ENCODE measurements at places on chromosomes 4 and X.

DNA sequence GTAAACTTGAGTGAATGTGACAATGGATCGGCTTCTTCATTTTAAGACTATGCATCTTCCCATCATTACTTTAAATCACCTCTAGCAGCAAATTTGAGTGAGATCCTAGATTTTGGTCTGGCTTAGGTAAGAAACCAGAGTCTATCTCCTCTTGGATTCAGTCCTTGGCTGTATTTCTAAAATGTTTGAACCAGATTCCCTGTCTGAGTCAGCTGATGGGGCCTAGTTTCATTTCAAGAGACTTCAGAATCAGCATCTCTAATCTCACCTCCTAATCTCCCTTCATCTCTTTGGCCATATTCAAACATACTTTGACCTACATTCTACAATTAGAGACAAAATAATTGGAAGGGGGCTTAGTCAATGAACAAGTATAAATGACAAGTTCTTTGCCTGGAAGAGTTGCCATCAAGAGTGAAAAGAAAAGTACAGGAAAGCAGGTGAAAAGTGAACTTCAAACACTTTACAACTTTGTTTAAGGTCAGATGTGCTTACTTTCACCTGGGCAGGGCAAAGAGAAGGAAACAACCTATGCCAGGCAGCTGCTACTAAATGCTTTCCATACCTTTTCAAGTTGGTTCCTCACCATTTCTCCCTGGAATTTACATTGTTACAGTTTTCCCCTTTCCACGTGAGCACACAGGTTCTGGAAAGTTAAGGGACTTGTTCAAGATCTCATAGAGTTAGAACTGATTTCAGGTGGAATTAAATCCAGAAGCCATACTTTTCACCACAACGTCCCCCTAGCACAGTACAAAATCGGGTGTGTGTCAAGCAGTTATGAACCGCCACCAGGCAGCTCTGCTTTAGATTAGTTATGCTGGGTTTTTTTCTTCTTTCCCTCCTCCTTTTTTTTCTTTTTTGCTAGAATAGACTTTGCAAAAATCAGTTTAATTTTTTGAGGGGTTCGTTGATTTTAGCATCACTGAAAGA lies 30.7 kb upstream of the PITX2 start:
- DNase-seq = no peak

DNA sequence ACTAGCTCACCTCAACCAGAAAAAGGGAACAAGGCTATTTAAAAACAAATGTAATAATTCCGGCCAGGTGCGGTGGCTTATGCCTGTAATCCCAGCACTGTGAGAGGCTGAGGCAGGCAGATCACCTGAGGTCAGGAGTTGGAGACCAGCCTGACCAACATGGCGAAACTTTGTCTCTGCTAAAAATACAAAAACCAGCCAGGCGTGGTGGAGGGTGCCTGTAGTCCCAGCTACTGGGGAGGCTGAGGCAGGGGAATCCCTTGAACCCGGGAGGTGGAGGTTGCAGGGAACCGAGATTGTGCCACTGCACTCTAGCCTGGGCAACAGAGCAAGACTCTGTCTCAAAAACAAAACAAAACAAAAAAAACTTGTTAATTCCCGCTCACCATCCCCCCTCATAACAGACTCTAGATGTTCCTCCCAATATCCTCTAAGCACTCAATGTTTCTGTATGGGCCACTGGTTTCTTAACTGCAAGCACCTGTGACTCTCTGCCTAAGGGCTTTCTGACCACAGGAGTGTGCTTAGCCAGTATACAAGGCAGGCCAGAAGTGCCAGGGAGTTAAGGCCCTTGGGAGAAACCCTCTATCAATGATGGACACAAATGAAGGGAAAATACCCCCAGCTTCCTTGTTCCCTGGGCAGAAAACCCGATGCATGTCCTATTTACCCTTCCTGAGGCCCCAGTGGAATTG lies 21.0 kb upstream of the THOC2 start:
- no peak for DNase-seq

DNA sequence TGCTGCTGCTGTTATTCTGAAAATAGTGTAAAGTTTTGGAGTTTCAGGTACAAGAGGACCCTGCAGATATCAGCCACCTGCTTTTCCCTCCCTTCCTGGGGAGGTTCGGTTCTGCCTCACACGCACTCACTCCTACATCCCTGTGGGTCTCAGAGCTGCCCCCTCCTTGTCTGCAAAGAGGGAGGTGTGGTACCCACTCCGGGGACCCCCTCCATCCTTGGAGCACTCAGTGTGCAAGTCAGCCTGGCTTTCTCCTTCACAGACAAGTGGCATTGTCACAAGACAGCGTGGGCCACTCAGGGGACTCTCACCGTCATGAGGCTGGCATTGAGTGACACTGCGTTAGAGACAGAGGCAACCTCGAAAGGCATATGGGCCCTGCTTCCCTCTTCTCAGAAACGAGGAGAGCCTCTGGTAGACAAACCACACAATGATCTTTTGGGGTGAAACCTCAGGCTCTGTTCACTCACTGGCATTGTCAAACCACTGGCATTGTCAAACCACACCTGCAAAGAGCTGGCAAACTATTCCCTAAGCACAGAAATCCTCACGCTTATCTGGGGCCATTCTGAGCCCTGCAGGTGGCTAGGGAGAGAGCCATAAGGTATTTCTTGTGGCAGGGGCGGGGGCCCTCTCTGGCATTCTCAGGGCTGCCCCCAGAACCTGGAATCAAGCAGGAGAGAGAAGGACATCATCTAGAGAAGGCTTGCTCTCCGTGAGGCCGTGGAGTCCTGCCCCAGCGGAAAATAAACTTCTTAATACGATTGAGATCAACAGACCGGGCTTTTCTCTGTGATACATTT lies 285.0 kb downstream of the SHOX start:
- peak; percentile 6 for DNase-seq

DNA sequence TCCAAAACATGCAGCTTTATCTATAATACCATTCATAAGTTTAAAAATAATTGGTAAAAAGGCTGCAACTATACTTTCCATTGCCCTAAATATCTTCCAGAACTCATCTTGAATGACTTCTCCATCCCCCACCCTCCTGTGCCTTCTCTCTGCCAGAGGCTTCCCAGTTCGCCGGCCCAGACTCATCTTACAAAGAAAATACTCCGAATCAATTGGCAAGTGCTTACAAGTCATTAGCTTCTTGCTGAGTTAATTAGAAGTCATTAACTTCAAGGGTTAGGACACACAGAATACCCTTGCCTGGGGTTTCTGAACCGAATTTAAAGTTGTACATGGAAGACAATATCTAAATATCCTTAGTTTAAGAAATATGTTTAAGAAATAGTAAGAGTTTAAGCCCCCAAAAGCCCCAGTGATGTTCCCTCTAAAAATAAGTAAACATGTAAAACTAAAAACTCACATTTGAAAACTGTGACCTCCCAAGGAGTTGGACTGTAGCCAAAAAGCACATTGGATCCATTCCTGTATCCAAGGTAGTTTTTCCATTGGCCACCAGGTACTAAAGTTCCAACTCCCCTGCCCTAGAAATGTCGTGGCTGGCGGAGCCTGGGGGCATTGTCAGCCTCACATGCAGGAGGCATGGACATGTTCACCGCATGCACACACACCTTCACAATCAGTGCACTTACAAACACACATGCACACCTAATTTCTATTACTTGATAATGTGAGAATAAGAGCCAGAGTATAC lies 535.2 kb upstream of the FAT1 start:
- DNase-seq = no peak

DNA sequence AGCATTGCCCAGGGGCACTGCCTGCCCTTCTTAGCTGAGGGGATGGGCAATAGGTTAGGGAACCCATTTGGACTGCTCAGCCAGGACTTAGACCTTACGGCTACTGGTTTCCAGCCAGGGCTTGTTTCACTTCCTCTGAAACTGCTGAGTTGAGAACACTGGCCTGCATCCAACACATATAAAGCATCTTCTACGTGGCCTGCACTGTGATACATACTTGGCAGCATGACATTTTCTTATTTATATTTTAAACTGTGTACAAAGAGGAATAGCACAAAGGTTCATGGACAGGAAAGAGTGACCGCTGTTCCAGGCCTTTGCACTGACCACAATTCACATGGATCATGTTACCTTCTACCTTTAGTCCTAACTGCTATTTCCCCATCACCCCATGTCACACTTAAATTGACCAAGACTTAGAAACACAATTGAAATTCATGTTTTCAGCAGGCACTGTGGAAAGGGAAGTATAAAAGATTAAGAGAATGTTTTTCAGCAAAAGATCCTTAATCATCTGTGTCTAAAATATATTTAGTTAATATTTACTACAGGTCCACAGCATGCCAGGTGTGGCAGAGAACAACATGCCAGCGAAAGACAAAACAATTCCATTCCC lies 43.7 kb downstream of the NLGN4X start:
- no peak for DNase-seq

DNA sequence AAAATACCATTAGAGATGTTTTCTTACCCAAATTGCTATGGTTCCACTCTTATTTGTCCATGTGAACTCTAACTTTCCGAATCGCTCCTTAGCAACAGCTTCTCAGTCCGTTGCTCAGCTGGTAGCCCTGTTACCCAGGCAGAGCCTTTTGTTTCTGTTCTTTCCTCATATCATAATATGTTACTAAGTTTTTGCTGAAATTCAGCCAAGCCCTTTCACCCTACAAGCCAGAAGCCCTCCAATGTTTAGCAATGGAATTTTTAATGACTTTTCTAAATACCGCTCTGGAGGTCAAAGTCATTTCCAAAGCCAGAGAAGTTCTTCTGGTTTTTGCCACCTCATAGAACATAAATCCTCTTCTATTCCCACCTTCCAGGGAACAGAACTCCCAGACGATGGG lies 1029.5 kb downstream of the C4orf33 start:
- no peak for DNase-seq

DNA sequence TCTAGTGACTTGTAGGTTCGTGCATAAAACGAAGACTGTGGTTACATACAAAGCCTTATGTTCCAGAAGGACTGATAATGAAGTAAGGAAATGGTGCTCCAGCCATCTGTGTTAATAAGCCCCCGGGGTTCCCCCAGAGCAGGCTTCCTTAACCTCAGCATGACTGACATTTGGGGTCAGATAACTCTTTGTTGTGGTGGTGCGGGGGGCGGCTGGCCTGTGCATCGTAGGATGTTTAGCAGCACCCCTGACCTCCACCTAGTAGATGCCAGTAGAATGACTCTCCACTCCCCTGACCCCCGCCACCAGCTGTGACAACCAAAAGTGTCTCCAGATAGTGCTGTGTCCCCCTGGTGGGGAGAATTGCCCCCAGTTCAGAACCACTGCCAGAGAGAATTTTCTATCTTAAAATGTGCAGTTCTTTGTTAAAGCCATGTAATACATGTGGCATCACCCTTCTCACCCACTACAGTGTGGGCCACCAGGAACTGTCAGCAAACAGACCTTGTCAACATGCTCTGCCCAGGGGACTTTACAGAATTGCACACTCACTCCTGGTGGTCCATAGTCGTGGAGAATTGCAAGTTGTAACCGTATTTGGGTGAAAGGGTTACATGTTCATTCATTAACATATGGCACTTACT lies 7.5 kb downstream of the SH3KBP1 start:
- DNase-seq = peak; percentile 60

GRCh38 chrX:84186603-84187532 lies 1.1 kb downstream of the RPS6KA6 start:
- no peak for DNase-seq

GRCh38 chr4:31737419-31737818 lies 1017.2 kb downstream of the PCDH7 start:
- peak; percentile 63 for DNase-seq

DNA sequence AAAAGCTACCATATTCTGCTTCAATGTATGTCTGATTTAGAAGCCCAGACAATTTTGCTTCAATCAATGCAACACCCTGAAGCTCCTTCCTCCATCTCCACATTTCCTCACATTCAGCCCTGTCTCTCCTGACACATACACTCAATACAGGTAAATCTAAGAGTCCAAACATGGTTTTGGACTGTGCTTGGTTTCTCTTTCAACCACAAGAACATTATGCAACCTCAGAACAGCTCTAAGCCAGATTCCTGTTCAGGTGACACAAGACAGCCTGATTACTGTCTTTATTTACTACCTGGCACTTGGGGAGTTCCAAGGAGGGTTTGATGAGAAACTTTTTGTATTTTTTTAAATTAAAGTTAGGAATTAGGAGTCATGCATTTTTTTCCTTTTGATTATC lies 307.5 kb upstream of the SLIT2 start:
- no peak for DNase-seq

Data from hematopoietic multipotent progenitor cell treated with erythropoietin and hydrocortisone succinate and interleukin-3 and kit ligand, for 6 days (in vitro differentiated cells).